ENCODE measurements at places on chromosomes 12 and 14.

DNA sequence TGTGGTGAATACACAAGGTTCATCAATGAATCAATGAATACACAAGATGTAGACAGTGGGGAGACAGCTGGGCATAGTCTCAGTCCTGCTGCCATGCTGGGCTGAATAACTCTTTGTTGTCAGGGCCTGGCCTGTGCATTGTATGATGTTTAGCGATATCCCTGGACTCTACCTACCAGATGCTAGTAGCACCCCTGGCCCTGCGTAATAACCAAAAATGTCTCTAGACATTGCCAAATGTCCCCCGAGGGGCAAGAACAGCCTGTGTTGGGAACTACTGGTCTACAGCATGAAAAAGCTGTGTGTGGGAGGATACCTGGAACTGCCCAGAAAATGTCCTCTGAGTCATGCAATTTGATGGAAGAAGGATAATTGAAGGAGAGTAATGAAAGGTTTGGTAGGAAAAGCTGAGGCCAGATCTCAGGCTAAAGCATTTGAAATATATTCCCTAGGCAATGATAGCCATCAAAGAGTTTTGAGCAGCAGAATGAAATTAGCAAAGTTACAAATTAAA, 128.2 kb downstream of the TMEM30B start:
- DNase-seq, result no peak

GRCh38 chr14:72142328-72142727, 210.1 kb downstream of the RGS6 start:
- no peak for DNase-seq

GRCh38 chr12:53808023-53808705, 56.4 kb upstream of the CISTR start:
- DNase-seq, result no peak

- no peak for DNase-seq
Measured at GRCh38 chr12:20039562-20039961, 328.8 kb upstream of the PDE3A start.

- peak; percentile 32 for DNase-seq
Measured at GRCh38 chr12:12983420-12984035, 16.5 kb downstream of the HEBP1 start.

GRCh38 chr14:32934881-32935633, 3.6 kb upstream of the NPAS3 start:
- no peak for DNase-seq

DNA sequence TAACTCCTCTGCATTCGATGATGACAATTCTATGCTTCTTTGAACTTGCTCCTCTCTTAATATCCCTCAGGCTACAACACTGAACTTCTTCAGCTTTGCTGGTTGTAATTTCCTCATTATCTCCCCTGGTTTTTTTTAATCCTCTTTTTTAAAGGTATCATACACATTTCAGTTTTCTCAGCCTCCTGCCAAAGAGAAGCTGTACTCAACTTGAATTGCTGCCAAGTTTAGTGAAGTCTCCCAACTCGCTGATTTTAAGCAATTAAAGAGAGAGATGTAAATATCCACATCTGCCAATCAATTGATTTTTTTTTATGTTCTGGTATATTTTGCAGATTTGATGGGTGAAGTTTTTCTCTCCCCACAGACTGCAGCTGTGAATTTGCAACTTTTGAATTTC, 817.8 kb downstream of the GALC start:
- no peak for DNase-seq

- no peak for DNase-seq
Measured at GRCh38 chr14:71338153-71338552, 430.9 kb downstream of the PCNX1 start.

- no peak for DNase-seq
Measured at GRCh38 chr14:65446159-65446558, 33.6 kb downstream of the FUT8 start.

- DNase-seq, result peak; percentile 65
Measured at GRCh38 chr12:55930771-55931316, at the start of gene DGKA. DGKA (plus strand) TSS chr12:55931162; CDS start chr12:55936504, 5,342 bp downstream.

DNA sequence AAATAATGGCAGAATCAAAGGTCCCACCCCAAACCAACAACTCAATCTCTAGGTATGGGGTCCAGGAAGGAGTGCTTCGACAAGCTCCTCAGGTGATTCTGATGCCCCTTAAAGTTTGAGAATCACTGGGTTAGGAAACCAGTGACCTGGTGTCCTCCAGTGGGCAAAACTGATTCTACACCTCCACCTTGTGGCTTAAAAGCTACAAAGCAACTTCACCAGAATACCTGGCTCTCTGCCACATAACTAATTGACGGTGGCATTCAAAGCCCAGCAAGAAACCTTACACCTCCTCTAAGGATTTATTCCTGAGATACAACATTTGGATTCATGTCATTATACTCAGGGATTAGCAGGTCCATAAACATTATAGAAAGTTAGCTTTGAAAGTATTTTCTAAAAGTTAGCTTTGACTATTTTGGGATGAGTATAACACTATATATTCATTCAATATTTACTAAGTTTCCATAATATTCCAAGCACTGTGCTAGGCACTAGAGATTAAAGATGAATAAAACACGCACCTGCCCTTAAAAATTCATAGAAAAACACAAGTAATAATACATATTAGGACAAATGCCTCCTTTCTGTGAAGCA, 45.4 kb downstream of the DCAF5 start:
- peak; percentile 27 for DNase-seq

Data from CD4-positive, alpha-beta T cell treated with Interleukin-4 for 1 hour (primary cell).